ENCODE measurements at places on chromosomes 6 and 20.

GRCh38 chr6:110415086-110415916 is at the start of gene DDO:
Gene DDO, minus strand, starts transcription at chr6:110415575. Its CDS starts 2,113 bp downstream, at chr6:110413462.
- no peak for DNase-seq

- DNase-seq = no peak
These were observed 59.2 kb upstream of the EYA2 start for GRCh38 chr20:46835418-46835817.

- DNase-seq = no peak
These were observed 152.1 kb upstream of the STMND1 start for GRCh38 chr6:16949716-16950115.

- no peak for DNase-seq
These were observed 1092.0 kb upstream of the MAP3K7 start for GRCh38 chr6:91678679-91679446.

GRCh38 chr6:33318426-33319073 is 1.0 kb upstream of the ZBTB22 start:
- no peak for DNase-seq

GRCh38 chr6:151379933-151380847 is 11.2 kb downstream of the ZBTB2 start:
- DNase-seq = no peak

DNA sequence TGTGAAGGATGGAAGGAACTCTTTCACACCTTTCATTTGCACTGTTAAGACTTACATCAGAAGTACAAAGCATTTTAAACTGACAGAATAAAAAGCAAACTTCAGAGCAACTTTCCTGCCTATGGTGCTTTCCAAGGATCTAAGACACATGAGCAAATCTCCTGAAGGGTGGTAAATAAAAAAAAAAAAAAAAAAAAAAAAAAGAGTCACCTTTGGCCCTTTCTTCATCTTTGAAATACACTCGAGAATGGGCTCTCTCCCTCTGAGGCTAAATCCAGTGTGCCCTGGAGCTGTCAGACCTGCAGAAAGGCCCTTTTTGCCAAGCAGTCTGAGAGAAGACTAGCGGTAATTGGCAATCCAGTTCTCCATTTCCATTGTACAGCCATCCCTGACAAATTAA is 1113.8 kb upstream of the FLRT3 start:
- DNase-seq = no peak

- no peak for DNase-seq
These were observed 1.5 kb downstream of the ZHX3 start for GRCh38 chr20:41316051-41316450.

DNA sequence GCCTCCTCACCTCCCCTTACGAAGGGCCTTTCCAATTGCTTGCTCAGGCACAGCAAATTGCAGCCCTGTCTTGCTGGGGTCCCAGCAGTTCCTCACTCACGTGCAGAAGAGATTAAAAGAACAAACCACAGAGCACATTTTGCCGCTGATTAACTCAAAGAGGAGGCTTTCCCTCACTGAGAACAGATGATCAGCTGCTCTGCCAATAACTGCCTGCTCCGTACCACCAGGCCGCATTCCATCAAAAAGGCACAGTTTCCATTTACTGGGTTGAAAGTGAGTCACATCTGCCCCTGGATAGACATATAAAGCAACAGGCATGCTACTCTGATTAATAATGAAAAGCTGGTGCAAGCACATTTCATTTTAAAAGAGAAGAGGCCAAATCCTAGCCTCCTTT is 446.8 kb downstream of the PTPRT start:
- no peak for DNase-seq

- no peak for DNase-seq
These were observed 263.4 kb upstream of the CHD6 start for GRCh38 chr20:41881466-41882046.

DNA sequence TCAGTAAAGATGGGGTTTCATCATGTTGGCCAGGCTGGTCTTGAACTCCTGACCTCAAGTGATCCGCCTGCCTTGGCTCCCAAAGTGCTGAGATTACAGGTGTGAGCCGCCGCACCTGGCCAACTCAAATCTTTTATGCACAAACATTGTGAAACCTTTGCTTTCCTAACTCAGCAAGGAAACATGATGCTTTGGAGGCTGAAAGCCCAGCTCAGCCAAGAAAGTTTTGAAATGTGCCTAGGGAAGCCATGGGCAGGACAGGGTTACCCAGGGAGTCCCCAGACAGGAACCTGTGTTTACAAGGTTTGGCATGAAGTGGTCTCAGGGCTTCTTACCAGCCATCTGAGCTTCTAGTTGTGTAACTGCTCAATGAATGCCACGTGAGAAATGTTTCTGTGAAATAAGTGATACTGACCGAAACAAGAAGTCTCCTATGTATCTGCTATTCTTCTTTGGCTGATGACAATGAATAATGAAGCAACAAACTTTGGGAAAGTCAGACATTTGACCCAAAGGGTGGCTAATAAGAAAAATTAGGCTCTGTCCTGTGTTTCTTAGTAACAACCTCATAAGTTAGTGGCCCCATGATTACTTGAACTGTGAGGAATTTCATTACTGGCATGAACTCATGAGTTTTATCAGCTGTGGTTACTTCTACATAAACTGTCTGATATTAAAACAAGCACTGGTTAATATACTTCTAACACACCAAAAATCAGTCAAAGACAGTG is 163.5 kb downstream of the KIF6 start:
- no peak for DNase-seq

DNA sequence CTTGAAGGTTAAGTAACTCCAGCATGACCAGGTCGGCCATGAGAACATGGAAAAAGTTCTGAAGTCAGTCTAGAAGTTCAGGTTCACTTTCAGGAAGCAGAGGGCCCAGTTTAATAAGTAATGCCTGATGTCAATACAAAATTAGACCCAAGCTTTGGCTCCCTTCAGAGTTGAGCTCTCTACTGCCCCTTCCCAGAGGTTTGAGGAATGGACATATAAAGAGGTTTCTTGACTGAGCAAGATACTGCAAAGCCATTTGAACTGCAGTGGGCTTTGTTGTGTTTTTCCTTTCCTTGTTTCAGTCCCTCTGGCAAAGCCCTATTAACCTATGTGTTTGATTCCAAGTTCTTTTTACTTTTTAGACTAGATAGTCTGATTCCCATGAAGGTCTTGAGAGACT is 97.8 kb upstream of the PREP start:
- DNase-seq = no peak

- DNase-seq = no peak
These were observed 26.4 kb downstream of the TRIM27 start for GRCh38 chr6:28897369-28897745.

DNA sequence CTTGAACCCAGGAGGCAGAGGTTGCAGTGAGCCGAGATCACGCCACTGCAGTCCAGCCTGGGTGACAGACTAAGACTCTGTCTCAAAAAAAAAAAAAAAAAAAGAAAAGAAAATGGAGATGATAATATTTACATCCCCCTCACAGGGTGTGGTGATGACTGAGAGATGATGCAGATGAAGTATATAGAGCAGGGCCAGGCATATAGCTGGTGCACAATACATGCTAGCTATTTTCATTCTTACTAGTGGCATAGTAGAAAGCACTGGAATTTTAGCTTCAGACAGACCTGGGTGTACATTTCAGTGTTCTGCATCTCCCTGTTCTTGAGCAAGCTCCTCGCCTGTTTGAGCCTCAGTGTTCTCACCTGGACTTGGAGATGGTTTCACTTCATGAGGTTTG is 36.9 kb downstream of the CEBPB start:
- DNase-seq = no peak

All from type B pancreatic cell (in vitro differentiated cells).